ENCODE measurements at places on chromosomes 6 and 20.

GRCh38 chr6:109027964-109028363 lies 66.7 kb downstream of the SESN1 start:
- DNase-seq = no peak

- DNase-seq = peak; percentile 28
Observed at GRCh38 chr6:93567164-93567563, 147.8 kb upstream of the EPHA7 start.

- DNase-seq = peak; percentile 81
Observed at GRCh38 chr6:139240161-139241010, 51.4 kb downstream of the TXLNB start.

- peak; percentile 1 for DNase-seq
Observed at GRCh38 chr6:117346142-117346930, 79.4 kb downstream of the ROS1 start.

DNA sequence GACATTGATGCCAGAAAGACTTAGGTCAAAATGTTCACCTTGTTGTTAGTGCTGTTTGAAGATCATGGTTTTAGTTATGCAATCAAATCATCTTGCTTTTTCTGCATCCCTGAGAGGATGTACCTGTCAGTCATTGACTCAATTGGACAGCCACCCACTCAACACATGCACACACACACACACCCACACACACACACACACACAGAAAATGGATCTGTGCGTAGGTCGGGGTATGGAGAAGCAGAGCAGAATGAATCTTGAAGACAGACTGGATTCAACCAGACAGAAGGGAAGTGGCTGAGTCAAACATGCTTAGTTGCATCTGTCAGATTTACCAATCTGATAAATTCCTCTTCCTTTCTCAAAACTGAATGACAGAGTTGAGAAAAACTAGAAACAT lies 19.1 kb upstream of the ZSCAN23 start:
- no peak for DNase-seq

- DNase-seq = no peak
Observed at GRCh38 chr20:57211908-57212533, 54.4 kb downstream of the BMP7 start.

- DNase-seq = no peak
Observed at GRCh38 chr6:20604159-20604558, 69.9 kb downstream of the CDKAL1 start.

DNA sequence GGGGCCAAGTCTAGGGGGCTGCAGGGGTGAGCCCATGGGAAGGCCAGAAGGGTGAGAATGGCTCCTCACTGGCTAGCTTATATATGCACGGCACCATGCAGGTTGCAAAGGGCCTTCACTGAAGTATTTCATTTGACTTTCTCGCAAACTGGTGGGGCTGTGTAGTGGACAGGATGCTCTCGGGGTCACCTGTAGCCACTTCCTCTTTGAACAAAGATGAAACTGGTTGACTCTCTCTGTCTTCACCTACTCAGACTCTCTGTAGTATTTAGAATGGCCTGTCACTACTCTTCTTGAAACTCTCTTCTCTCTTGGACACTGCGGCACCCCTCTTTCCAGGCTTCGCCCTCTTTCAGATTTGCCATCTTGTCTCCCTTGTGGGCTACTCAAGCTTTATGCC lies 560.5 kb downstream of the PKHD1 start:
- no peak for DNase-seq

DNA sequence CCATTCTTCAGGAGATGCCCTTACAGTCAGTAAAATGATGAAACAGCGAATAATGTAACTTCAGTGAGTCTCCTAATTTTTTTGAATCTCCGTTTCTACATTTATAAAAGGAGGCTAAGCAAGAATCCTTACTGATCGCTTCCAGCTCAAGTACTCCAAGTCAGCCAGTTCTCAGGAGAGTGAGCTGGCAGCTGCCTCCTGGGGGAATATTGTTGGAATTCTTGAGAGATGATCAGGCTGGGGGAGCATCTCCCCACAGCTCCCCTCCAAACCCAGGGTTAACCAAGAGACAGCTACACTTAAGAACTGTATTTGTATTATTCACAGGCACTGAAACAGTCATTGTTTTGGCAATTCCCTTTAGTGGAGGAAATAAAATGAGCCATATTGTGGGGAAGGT lies 89.1 kb upstream of the PCSK2 start:
- DNase-seq = no peak

- no peak for DNase-seq
Observed at GRCh38 chr6:159608961-159609651, 83.9 kb downstream of the SOD2 start.

DNA sequence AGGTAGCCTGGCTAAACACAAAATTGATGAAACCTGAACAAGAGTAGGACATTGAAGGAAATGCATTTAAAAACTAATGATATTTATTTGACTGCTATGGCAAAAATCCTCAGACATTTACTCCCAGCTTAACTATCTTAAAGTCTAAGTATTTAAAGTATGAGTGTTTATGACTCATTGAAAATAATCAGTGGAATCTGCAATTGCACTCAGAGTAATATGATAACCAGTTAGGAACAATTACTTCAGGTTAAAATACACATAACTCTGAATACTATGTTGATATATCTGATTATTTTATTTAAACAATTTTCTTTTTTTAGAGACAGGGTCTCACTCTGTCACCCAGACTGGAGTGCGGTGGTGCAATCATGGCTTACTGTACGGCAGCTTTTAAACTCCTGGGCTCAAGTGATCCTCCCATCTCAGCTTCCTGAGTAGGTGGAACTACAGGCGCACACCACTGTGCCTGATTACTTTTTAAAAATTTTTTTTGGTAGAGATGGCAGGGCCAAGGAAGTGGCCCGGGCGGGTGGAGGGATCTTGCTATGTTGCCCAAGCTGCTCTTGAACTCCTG lies 43.9 kb downstream of the FILIP1 start:
- DNase-seq = no peak

- DNase-seq = no peak
Observed at GRCh38 chr6:114267897-114268296, 74.9 kb downstream of the HS3ST5 start.

- DNase-seq = no peak
Observed at GRCh38 chr6:98333273-98333672, 501.1 kb upstream of the POU3F2 start.

DNA sequence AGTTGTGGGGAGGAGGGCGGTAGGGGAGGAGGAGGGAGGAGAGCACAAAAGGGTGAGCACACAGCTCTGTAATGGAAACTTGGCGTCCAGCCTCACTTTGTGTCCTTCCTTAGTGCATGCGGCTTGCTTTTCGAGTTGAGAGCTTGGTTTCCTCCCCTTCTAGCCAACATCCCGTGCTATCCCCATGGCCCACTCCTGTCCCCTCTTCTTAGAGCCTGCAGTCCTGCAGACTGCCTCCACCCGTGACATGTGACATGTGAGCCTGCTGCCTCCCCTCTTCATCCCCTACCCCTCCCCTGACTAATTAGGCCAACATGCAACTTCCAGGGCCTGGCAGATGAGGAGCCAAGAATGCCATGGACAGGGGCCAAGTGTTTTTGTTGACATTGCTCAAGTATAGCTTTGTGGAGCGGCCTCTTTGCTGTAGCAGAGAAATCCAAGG lies 63.2 kb downstream of the SLC24A3 start:
- DNase-seq = no peak

GRCh38 chr20:2972126-2972525 lies 71.3 kb upstream of the GNRH2 start:
- no peak for DNase-seq

DNA sequence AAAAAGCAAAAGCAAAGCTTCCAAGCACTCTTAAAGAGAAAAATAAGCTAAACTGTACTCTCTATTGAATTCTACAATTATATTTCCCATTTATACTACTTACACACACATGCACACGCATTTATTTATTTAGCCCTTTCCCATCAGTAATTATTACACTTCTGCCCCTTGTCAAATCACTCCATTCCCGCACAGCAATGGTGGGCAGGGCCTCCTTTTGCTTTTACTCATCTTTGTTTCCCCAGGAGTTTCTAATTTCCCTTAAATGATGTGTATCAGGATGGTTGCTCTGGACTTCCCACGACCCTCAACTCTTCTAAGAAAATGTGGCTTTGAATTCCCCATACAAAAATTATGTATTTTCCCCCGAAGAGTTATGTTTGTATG lies 19.9 kb downstream of the PXT1 start:
- DNase-seq = no peak
